BJ (cell line): ENCODE measurements at places on chromosomes 16 and 17.

DNA sequence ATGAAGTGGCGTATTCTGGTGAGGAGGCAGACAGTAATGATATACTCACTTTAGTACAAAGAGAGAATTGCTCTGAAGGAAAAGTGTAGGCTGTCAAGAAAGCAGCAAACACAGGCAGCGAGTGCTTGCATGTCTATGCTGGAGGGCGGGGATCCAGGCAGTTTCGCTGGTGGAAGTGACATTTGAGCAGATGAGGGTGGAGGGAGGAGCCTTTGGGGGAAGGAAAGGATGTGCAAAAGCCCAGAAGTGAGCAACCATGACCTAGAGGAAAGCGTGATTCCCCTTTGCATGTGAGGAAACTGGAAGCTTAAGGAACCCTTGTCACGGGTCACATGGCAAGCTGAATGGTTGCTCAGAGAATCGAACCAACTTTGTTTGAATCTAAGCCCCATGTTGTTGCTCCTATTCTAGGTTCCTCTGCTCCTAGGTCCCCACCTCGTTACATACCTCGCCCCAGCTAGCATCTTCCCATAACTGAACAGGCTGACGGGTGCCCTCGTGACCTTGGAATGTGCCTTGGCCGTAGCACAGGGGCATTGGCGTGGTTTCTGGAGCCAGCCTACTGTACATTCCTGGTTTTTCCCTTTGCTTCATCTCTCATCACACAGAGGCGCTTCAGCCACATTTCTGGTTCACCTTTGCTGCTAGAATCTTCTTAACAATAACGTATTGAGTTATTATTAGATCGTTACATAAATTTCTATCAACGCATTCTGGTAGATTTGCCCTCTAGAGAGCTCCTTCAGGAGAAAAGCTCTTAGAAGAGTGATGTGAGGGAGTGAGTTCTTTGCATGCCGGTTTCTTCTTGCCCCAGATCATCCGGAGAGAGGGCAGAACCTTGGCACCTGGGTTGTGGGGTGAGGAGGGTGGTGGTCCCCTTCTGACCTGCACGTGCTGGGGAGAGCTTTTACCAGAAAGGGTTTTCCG is 191.8 kb downstream of the SNX29 start:
- no peak for DNase-seq

- DNase-seq = no peak
Measured at GRCh38 chr16:9126609-9127008, 35.2 kb downstream of the HAPSTR1 start.

DNA sequence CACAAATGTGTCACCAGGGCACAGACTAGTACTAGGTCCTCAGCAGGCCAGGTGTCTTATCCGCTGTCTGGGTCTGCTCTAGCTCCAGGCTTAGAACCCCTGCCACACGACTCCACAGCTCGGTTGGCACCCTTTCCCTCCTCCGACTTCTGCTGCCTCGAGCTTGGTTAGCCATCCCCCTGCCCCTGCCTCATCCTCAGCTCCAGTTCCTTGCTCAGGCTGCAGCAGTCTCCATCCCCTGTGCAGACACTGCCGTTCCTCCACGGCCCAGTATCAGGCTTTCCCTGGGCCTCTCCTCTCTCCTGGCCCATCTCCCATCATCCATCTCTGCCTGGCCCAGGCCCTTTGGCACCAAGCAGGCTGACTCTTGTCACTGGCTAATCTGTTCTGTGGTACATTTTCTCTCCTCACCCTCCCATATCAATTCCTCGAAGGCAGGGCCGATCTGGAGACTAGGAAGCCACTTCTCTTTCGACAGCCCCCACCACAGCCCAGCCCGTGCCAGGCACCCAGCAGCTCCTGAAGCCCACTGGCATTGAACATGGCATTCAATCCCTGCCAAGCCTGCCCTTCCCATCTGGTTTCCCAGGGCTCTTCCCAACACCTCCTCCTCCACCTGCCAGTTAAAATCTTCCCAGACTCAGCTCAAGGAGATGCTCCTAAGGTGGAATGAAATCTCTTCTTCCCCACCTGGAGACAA is 1.4 kb upstream of the GRN start:
- DNase-seq = no peak

GRCh38 chr16:1884889-1885288 is 12.9 kb upstream of the MEIOB start:
- DNase-seq = no peak

DNA sequence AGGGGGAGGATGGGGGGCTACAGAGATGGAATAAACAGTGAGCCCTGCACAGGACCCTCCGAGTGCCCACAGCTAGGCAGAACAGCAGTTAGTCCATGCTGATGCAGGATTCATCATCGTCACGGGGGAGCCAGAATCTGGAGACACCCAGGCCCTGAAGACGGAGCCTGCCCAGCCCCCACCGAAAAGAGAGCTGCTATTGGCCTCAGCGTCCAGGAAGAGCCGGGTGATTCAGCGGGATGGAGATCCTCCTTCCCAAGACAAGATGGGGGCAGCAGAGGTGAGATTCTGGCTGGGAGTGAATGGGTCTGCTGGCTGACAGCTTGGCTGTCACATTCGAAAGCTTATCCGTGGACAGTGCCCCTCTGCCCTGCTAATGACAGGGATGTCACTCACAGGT is 133.6 kb upstream of the CRHR1 start:
- DNase-seq = no peak

GRCh38 chr17:32636598-32637218 is 149.9 kb downstream of the CDK5R1 start:
- DNase-seq = no peak

DNA sequence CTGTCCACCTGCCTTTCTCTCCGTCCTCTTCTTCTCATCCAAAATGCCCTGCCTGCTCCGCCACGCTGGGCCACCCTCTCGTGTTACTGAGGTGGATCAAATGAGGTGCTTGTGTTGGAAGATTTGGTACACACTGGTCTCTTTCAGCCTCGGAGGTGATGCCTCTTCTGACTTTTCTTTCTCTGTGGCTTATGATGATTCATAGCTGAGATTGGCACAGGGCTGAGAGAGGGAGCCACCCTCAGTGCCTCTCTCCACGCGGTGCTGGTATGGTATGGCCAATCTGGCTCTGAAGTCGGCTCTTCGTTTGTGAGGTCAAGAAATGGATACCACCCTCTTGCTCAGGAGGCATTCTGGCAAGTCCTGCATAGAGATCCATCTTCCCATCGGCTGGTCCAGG is 82.4 kb downstream of the PLCG2 start:
- no peak for DNase-seq

DNA sequence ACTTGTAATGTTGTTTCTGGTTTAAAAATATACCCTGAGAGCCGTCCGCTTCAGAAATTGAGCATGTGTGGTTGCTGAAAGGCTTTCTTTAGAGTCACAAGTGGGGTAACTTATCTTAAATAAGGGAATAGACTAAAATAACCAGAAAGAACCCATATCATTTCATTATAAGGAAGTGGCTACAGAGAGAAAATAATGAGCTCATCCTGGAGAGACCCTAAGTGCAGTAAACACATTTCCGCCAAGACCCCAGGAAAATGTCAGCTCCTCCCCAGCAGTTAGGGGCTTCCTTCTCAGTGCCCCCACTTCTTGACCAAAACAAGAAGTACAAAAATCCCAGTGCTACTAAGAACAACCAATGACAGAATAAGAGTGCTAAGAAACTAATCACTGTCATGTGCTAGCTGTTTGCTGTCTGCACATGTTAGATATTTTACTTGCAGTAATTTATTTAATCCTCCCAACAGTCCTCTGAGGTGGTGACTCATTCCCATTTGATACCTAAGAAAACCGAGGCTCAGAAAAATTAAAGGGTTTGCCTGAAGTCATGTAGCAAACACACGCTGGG is 83.5 kb downstream of the CDYL2 start:
- DNase-seq = no peak

- no peak for DNase-seq
Measured at GRCh38 chr17:77022766-77023165, 118.0 kb upstream of the SEC14L1 start.

DNA sequence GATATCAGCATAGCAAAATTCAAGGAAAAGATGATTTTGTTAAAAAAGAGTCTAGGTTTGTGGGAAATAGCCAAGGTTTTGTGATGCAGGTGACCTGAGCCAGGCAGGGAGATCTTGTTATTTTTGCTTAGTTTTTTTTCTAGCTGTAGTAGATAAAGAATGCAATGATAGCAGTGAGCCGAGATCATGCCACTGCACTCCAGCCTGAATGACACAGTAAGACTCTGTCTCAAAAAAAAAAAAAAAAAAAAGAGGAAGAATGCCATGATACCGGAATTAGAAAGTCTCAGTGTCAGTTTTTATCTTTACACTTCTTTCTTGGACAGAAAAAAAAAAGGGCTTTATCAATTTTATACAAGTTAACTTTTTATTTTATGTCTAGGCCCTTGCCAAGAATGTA is 27.5 kb downstream of the TMEM238L start:
- no peak for DNase-seq
